Right hindlimb (tissue), 1 donor: ENCODE measurements at places on chromosomes 13 and 19.

DNA sequence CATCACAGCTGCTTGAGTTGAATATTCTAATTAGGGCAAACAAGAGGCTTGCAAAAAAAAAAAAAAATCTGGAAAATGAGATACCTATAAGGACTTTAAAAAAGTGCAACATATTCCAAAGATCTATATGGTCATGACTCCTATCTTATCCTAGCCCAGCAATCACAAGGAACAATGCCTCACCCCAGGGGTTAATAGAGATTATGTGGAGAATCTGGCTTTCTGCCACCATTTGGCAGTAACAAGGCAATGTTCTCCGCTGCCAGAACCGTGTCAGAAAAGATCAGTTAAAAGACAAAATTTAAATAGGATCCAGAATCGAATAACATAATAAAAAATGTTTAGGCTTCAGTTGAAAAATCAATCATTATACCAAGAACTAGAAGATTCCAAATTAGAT lies 1643.2 kb upstream of the PRR20A start:
- no peak for DNase-seq

DNA sequence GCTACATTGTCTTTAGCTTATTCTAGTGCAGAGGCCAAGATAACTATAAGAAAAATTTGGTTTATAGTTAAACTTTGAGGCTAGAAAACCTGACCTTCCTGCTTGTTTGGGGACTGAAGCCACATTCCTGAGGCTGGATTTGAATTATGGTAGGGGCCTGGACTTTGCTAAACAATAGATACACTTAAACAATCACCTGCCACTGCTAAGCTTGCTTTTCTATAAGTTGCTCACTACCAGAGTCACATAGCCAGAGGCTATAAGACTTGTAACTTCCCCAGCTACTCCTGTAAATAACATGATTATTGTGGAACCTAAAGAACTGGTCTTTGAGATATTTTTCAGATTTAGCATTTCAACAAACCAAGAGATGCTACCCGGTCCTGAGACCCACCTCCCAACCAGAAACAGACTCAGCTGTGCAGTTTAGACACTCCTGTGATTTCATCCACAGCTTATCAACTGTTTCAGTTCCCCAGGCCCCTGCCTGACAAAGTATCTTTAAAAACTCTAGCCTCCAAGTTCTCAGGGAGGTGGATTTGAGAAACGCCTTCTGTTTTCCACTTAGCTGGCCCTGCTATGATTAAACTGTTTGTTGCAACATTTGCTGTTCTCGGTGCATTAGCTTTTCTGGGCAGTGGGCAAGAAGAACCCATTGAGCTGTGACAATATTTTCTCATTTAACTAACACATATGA lies 77.7 kb downstream of the MIPEP start:
- DNase-seq = no peak

DNA sequence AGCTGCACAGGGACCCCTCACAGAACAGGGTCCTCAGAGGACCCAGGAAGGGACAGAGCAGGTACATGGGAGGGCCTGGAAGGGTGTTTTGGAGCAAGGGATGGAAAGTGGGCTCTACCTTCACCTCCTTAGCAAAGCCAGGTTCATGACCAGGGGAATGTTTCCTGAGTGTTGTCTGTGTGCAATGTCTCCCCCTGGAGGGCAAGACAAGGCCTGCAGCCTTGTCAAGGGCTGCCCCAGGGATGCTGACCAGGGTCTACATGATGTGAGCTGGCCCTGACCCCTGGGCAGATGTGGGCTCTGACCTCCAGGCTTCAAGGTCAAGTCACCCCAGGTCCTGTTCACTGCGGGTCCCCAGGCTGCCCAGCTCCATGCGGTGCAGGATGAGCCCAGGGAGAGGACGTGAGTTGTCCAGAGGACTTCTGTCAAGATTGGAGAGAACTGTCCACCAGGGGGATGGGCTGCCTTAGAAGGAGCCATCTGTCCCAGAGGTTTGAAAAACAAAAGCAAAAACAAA lies 1.0 kb upstream of the CEACAM1 start:
- DNase-seq = peak; percentile 64

DNA sequence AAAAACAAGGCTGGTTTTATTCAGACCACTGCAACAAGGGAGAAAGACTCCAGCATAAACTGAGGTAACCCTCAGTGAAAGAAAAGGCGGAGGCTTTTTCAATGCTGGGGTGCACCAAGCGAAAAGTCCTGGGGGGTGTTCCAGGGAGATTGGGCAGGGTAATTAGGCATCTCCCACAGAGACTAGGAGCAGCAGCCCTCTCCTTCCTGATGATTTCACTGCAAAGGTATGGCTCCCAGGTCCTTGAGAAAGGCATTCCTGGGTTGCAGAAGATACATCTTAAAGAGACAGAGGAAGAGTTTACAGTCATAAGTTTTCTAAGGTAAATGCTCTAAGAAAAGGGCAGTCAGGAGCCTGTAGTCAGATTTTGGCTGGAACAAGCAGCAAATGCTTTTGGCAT lies 412.0 kb downstream of the FOXO1 start:
- DNase-seq = no peak

DNA sequence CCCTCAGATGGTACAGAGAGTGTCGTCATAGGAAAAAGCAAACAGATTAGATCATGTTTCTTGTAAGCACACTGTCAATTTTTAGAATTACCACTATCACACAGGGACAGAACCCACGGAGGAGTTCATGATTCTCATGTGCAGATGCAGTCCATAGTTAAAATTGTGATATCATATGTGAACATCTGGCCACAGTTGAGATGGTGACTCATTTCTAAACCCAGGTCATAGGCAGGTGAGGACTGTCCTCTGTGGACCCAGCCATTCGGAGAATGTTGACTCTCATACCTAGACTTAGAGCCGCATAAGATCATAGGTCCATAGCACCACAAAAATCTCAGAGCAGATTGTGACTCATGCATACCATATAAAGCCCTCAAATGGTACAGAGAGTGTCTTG lies 17.8 kb upstream of the ZNF730 start:
- no peak for DNase-seq

GRCh38 chr13:21967871-21968270 lies 297.0 kb downstream of the FGF9 start:
- no peak for DNase-seq

DNA sequence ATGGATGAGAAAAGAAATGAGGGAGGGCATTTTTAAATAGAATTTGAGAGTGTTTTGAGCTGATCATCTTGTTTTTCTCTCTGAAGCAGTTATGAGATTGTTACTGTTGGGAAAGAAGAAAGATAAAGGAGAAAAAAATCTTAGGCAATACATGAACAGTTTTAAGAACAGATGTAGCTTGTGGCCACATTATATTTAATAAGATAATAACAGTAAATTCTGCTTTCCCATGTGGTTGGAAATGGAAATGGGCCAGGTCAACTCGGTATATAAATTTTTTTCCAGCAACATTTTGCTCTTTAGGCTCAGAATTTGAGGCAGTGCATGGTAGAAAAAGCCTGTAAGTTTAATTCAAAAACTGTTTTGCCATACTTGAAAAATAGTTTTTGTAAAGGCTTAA lies 118.7 kb downstream of the POSTN start:
- no peak for DNase-seq

GRCh38 chr13:93511011-93511410 lies 284.4 kb downstream of the GPC6 start:
- DNase-seq = no peak

DNA sequence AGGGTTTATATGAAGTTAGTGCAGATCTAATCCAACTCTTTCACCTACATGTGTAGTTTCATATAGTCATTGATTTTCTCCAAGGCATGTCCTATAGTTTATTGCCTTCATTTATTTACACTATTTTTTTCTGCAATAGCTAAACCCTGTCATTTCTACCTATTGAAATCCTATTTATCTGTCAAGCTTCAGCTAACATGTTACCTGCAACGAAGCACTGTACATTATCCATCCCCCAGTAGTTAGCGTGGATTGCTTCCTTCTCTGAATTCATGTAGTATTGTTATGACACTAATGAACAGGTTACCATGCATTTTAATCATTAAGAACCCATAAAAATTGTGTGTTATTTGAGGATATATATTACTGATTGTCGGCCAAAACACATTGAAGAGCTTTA lies 742.9 kb upstream of the PCDH20 start:
- no peak for DNase-seq

DNA sequence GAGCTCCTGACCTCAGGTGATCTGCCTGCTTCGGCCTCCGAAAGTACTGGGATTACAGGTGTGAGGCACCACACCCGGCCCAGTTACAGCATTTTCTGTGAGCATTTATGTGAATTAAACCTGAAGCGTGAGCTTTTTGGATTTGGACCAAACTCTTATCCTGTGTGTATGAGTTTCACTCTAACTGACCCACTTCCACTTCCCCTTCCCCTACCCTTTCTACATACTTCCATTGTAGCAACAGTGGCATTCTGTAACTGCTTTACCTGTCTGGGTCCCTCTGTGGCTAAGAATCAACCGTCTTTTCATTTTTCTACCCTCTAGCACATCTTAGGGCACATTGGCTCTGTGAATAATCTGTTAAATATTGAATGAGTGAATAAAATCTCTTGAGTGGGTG lies 16.2 kb downstream of the FRY start:
- no peak for DNase-seq

GRCh38 chr13:76380446-76381065 lies 505.6 kb downstream of the KCTD12 start:
- DNase-seq = no peak
